Suppressor macrophage treated with lipopolysaccharide for 4 hours (primary cell): ENCODE measurements at places on chromosomes 7 and 10.

DNA sequence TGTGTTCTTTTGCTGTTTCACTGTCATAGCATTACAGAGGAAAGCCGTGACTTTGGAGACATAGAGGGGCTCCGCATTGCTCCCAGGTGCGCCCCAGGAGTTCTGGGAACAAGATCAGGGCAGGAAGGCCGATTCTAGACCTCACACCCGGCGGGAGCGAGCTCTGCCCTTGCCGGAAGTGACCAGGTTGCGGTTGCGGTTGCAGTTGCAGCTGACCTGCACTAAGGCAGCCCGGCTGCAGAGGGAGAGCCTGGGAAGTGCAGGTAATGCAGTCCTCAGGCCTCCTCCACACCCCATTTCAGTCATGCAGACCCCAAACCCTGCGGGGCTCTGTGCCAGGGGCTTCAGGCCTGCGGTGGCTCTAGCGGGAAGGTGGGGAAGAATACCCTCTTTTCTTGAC, 130.0 kb upstream of the LANCL2 start:
- no peak for DNase-seq

- no peak for DNase-seq
Measured at GRCh38 chr10:122854648-122855047, 9.0 kb upstream of the CUZD1 start.

DNA sequence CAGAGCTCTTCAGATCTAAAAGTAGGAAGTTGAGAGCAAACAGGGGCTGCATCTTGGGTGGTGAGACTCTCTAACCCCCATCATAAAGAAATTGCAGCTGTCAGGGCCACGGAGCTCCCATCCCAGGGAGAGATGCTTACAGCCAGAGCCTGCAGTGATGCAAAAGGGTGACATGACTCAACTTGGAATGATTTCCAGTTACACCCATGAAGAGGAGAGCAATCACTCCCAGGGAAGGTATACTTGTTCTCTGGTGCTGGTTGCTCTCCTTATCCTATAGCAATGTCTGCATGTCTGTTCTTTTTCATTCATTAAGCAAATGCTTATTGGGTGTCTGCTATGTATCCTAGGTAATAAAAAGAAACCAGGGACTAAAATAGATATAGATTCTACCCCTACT, 228.0 kb downstream of the RAB11FIP2 start:
- no peak for DNase-seq

DNA sequence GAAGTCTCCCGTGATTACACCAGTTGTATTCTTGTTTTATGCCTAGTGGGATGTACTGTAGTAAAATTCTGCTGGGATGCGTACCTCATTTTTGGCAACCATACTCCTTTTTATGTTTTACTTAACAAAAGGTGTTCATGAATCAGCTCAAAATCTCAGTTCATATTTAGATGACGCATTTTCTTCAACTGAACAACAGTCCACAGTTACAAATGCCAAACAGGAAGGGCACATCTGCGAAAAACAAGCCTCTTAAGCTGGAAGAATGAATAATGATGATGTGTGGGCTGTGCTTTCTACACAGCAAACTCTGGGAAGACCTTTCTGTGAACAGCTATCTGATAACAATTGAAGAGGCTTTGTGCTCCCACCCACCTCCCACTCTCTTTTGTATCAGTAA, 68.4 kb upstream of the NRBF2 start:
- DNase-seq = no peak

DNA sequence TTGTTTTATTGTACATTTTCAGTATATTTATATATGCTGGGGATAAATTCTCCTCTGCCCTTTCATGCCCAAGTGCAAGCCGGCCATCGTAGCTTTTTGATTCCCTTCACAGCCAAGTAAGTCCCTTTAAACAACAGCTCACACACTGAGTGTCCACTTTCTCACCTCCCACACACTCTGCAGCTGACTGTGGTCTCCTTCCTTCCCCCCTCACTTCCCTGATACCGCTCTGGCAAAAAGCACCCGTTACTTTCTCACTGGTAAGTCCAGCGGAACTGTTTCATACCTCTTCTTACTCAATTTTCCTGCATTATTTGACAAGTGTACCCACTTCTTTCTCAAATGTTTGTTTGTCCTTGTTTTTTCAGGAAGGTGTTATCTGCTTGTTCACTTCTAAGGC, 35.2 kb downstream of the MGAM start:
- peak; percentile 71 for DNase-seq

DNA sequence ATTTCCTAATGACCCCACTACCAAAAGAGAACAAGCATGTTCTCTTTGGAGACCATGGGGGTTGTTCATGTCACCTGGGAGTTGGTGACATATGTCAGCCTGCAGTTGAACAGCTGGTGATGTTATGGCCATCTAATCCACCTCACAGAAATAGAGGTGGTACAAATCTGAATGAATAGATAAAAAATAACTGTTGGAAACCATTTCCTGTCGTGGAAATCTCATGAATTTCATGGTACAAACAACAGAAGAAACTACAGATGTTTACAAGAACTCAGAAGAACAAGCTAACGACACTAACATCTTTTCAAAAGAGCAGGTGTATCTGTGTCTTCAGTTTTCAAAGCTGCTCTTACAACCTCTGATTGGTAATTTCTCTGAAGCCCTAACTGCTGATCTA, 81.3 kb downstream of the RAPGEF5 start:
- no peak for DNase-seq

GRCh38 chr10:62019685-62020359, 118.3 kb downstream of the ARID5B start:
- no peak for DNase-seq

DNA sequence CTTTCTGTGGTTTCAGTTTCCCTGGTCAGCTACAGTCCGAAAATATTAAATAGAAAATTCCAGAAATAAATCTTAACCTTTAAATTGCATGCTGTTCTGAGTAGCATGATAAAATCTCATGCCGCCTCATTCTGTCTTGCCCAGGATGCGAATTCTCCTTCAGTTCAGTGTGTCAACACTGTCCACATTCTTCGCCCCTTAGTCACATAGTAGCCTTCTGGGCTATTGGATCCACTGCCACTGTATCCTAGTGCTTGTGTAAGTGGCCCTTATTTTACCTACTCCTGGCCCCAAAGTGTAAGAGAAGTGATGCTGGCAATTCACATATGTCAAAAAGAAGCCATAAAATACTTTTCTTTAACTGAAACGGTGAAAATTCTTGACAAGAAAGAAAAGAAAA, 129.6 kb downstream of the ZWINT start:
- DNase-seq = no peak

GRCh38 chr10:3512263-3512662, 272.7 kb downstream of the KLF6 start:
- no peak for DNase-seq

DNA sequence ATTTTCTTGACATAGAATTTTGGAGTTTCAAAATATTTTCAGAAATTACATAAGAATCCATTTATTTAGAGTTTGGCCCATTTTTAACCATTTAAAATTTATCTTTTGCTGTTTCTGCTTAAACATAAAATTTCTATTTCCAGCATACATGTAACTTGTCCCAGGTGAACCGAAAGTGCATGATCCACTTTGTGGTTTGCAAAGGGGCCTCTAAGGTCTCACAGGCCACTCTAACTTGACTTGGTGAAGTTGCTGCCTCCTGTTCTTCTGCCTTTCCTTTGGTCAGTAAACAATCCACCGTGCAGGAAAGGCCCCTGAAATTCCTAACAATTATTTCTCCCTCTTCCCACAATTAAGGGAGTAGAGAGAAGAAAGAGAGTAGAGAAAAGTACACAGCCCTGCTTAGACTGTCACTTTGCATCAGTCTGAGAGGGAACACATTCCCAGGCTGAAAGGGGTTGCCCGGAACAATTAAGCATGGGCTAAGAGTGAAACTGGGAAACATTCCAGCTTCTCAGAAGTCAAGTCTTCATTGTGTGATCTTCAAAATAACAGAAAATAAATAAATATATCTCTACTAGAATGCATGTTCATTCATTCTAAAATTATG, 79.5 kb upstream of the SEMA3A start:
- DNase-seq = no peak

GRCh38 chr7:43727494-43727893, 1.8 kb downstream of the COA1 start:
- DNase-seq = no peak

- peak; percentile 80 for DNase-seq
Measured at GRCh38 chr7:47254081-47254977, 327.6 kb downstream of the TNS3 start.

GRCh38 chr10:123970207-123970926, 78.8 kb upstream of the CPXM2 start:
- DNase-seq = no peak

GRCh38 chr10:110365356-110366143, 60.8 kb upstream of the SMNDC1 start:
- peak; percentile 38 for DNase-seq

DNA sequence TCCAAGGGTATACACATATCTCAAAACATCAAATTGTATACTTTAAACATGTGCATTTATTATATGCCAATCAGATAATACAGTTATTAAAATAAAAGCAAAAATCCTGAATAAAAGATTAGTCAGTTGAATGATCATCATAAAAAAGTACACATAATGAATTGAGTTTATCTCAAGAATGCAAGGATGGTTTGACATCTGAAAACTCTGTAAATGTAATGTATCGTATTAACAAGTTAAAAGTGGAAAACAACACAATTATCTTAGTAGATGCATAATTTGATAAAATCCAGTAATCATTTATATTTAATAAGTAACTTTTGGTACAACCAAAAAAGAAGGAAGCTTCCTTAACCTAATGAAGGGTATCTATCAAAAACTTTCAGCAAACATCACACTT, 86.6 kb downstream of the COL28A1 start:
- DNase-seq = no peak

- DNase-seq = no peak
Measured at GRCh38 chr10:33047655-33048054, 89.6 kb upstream of the ITGB1 start.

DNA sequence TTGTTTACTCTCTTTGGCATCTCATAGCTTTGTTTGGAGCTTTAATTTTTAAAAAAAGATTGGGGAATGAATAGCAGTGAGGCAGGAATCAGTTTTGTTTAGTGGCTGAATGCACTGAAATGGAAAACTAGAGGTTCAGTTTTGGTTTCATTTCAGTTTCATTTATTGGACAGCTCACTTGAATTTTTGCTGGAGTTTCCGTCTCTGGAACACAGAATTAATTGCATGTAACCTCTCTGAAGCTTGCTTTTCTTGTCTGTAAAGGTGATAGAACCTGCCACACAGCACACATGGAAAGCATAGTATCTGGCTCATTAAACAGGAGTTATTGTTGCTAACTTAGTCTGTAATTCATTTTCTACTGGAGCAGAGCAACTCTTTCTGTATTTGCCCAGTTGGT, 7.1 kb downstream of the GRM8 start:
- DNase-seq = no peak

GRCh38 chr7:99028261-99028973, 115.5 kb downstream of the SMURF1 start:
- peak; percentile 27 for DNase-seq

DNA sequence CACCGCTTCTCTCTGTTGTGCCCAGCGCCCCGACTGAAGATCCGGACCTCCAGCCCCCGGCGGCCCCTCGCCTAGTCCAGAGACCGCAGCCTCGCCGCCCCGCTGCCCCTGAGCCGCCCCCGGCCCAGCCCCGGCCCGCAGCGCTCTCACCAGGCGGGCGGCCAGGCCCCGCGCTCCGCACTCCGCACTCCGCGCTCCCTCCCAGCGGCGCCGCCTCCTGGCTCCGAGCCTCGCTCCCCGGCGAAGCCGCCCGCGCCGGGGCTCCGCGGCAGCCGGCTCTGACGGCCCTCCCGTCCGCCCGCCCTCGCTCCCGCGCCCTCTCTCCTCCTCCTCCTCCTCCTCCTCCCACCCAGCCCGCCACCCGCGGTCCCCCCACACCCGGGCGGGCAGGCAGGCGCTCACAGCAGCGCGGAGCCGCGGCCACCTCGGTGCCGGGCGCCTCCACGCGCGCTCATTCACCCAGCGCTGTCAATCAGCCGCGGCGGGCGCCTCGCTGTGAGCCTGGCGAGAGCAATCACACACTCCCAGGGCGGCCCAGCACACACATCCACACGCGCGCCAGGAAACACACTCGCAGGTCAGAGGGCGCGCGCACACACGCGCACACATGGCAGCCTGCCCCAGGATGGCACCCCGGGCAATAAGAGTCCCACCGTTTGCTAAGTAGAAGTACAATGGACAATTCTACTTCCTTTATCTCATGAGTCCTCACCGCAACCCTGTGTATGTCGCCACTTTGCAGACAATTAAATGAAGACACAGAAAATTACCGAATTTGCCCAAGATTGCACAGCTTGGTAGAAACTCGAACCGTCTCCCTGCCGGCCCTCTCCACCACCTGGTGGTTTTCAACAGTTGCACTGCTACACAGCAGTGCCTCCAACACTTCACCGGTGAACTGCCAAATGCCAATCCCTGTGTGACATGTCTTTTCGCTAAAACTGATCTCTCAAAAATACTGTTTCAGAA, at the start of gene PRRT4:
TSS of gene PRRT4 (minus strand) at position 280 of the 969 bp plus-strand sequence.
- peak; percentile 35 for DNase-seq

DNA sequence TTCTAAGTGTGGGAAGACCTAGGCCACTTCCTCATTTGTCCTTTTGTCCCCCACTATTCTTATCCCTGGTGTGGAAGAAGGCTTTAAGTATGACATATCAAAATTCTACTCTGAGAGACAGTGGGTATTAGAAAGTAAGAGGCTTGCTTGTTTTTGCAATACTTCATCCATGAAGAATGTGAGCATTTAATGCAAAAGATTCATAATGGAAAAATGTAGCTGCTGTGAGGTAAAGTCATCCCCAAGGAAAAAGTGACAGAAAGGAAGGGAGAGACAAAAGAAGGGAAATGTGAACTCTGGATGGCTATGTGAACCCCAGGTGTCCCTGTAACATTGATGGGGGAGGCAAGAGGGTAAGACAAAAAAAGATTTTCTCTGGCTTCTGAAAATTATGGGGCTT, 607.5 kb downstream of the SORCS1 start:
- DNase-seq = no peak

DNA sequence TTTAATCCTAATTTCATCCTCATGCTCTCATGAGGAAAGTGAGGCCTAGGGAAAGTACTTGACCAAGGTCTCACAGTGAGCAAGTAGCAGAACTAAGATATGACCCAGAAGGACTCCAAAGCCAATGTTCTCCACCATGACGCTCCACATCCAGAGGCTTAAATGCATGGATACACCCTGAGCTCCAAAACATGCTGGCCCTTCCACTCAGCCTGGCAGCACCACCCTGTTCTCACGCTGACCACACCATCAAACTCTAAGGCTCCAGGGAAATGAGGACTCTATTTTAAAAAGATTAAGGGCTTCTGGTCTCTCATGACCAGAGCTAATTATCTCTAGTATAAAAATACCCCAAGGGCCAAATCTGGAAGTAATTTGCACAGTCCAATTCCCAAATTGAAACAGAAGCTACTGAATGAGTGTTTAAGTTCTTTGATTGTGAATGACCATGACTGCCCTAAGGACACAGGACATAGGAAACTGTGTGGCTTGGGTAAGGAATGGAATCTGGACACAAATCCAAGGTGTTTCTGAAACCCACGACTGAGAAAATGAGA, 71.1 kb upstream of the ABLIM1 start:
- DNase-seq = no peak

DNA sequence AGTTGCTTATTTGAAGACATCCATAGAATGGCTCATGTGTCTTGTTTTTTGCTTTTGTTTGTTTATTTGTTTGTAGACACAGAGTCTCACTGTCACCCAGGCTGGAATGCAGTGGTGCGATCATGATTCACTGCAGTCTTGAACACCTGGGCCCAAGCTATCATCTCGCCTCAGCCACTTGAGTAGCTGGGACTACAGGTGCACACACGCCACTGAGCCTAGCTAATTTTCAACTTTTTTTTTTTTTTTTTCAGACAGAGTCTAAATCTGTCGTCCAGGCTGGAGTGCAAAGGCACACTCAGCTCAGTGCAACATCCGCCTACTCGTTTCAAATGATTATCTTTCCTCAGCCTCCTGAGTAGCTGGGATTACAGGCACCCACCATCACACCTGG, 83.3 kb upstream of the KLF6 start:
- DNase-seq = no peak

- no peak for DNase-seq
Measured at GRCh38 chr10:112367516-112367915, 6.4 kb upstream of the ACSL5 start.
